ENCODE measurements at places on chromosomes 2 and 18. TPM values are rescaled to one million over a fixed set of nuclear protein-coding genes. Genes with fewer than 3 reads are reported as not detected.

- H3K4me3 ChIP-seq = no peak overlapping the region
- no peaks in the 10 kb centered on the region for H3K4me1 ChIP-seq
- DNase-seq = no peak
- H3K27ac ChIP-seq = no peak overlapping the region
- H3K27me3 ChIP-seq = no peaks in the 10 kb centered on the region
Observed at GRCh38 chr2:163407296-163407695, 328.5 kb downstream of the FIGN start.

- no peaks in the 10 kb centered on the region for H3K27me3 ChIP-seq
- H3K4me3 ChIP-seq = no peak overlapping the region
- H3K4me1 ChIP-seq = peaks cover 12% of the 10 kb centered on the region
- no peak overlapping the region for H3K27ac ChIP-seq
Observed at GRCh38 chr2:196970099-196970498, 43.6 kb upstream of the PGAP1 start.

- peaks cover 14% of the 10 kb centered on the region for H3K36me3 ChIP-seq
- no peak overlapping the region for H3K4me3 ChIP-seq
- no peak for DNase-seq
- no peak overlapping the region for H3K27ac ChIP-seq
- peaks cover 8% of the 10 kb centered on the region for H3K27me3 ChIP-seq
Observed at GRCh38 chr2:170550501-170550900, 164.6 kb upstream of the SP5 start.

DNA sequence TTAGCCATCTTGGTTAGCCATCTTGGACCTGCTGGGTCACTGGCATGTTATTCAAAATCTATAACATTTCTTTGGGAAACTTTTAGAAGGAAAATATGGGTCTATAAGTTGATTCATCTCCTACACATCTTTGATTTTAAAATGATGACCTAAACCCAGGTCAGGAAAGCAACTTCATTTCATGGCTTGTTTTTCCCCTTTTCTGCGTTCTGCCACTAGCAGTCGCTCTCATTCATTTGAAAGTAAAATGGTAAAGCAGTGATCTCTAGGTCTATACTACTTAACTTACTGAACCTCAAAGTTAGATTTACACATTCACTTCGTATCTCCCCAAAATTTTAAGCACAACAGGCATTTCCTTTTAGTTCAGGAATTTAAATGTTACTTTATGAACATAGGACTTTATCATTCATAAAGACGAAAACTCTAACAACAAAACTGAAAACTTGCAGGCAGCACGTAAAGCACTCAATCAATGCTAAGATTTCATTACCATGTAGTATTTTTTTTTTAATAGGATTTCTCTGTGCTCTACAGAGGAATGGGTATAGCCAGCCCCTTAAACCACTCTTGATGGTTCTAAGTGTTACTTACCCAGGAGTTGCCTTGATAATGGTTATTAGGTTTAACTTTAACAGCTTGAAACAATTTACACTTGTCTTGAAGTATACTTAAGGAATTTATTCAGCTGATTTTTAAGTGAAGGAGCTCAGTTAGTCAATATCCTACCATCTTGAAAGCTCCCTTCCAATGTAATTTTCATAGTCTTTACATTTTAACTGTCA is 62.5 kb downstream of the GORASP2 start:
- DNase-seq = no peak
- peak overlapping the region; percentile 52 for H3K27ac ChIP-seq
- no peaks in the 10 kb centered on the region for H3K27me3 ChIP-seq

DNA sequence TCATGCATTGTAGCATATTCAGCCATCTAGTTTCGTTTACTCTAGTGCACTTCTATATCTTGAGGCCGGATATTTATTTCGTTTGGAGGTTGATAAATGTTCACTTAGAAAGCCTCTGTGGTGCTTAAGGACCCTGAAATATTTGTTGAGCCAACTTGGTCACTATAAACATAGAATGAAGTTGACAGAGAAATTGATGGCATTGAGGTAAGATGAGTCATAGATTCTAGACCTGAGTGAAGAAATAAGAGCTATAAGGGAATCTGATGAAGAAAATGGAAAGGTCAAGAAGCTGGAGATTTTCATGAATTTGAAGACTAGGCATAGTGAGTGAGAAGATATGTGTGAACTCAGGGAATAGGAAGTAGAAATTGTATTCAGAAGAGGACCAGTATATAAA is 35.9 kb downstream of the EPC2 start:
- no peak overlapping the region for H3K4me3 ChIP-seq
- peaks cover 49% of the 10 kb centered on the region for H3K4me1 ChIP-seq
- H3K27ac ChIP-seq = peak overlapping the region; percentile 2
- no peak for DNase-seq
- H3K36me3 ChIP-seq = peaks cover 5% of the 10 kb centered on the region

DNA sequence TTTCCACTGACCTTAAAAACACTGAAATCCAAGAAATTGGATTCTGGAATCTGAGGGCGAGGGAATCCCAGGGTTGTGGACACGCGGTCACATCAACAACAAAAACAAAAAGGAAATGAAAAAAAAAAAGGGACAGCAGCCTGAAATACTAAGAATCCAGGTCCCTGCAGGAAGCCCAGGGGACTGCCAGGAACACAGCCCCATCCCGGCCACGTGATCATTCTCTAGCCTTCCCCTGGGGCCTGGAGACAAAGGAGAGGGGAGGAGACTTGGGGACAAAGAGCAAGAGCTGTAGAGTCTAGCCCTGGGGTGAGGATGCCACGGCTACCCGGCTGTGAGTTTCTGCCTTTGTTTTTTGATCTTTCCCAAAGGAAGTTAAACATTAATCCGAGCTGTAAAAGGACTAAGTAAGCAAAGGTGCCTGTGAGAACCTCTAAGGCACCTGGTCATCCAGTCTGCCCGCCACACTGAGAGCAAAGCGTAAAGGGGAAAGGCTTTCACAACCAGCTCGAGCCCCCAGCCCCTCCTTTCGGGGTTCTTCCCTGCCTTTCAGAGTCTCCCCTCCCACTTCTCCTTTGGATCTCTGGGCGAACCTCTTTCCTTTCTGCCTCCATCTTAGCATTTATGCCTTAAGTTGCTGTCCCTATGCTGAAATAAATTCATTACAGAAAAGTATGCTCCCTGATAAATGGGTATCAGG is 57.9 kb upstream of the MSH2 start:
- H3K36me3 ChIP-seq = no peaks in the 10 kb centered on the region
- peaks cover 17% of the 10 kb centered on the region for H3K4me1 ChIP-seq
- H3K27me3 ChIP-seq = peaks cover 27% of the 10 kb centered on the region
- DNase-seq = no peak
- H3K4me3 ChIP-seq = no peak overlapping the region

DNA sequence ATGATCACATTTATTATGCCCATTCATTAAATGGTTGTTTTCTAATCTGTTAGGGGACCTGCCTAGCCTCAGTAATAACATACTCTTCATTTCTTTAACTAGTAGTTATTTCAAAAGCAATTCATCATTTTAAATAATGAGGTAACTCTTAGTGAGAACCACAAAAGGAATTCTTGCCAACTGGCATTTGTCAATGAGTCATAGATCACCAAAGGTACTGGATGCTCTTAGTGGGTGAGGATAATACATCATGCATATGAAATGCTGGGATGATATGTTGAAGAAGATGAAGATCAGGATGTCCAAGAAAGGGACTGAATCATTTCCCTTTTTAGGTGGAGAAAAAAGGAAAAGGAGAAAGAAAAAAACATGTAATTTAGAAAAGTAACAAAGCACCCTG is 826.2 kb upstream of the DDX18 start:
- H3K4me3 ChIP-seq = no peak overlapping the region
- H3K36me3 ChIP-seq = peaks cover 1% of the 10 kb centered on the region
- no peaks in the 10 kb centered on the region for H3K27me3 ChIP-seq
- no peaks in the 10 kb centered on the region for H3K4me1 ChIP-seq
- DNase-seq = no peak

DNA sequence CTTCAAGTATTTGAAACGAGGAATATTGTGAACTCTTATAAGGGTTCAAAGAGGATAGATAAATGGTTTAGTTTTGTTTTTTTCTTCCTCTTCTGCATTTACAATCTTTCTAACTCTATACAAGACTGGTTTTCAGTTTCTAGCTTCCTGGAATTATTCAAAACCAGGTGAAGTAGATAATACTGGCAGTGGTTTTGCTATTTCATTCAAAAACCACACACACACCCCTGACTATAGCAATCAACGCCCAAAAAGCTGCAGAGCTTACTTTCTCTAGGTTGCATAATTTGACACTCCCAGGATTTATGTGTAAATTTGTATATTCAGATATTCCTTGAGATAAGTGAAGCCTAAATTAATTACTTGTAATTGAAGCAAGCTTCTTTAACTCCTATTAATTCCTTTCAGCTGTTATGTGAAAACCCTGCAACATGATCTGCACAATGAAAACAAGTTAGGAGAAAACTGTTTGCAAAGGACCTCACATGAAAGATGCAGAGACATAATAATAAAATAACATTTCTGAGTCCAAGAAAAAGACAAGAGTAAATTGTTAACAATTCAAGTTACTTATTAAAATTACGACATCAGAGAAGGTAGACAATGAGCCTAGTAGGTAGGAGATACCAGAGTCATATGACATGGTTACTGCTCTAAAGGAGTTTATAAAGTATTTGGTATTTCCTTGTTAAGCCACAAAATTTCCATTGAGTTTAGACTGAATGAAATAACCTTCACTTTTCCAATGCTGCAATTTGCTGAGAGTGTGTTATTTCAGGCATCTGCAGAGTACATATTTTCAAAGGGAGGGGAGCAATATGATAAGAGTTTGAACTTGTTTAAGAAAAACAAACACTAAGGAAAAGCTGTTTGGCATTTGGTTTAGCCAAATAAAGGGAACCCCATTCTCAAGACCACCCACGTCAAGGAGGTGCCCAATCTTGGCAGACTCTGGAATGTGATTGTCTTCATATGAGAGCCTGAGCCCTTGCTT is 1.6 kb upstream of the NFE2L2 start:
- peaks cover 50% of the 10 kb centered on the region for H3K4me1 ChIP-seq
- DNase-seq = no peak
- peaks cover 19% of the 10 kb centered on the region for H3K36me3 ChIP-seq

- no peaks in the 10 kb centered on the region for H3K27me3 ChIP-seq
- peaks cover 62% of the 10 kb centered on the region for H3K4me1 ChIP-seq
- peak overlapping the region; percentile 86 for H3K27ac ChIP-seq
Observed at GRCh38 chr2:197037863-197038398, 111.4 kb upstream of the PGAP1 start.

DNA sequence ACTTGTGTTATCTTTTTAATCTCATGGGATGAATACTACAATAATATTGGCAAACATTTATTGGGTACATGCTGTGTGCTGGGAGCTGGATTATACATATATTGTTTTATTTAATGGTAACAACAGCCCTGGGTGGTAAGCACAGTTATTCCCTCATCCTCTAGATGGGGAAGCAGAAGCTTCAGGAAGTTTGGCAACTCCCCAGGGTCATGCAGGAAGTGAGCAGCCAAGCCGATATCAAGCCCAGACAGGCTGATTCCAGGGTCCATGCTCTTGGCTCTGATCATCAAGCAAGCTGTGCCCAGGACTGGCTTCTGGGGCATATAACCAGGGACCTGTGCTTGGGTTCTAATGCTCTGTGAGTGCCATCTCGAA is 155.8 kb downstream of the ZNF516 start:
- no peak overlapping the region for H3K4me3 ChIP-seq
- no peak for DNase-seq
- no peaks in the 10 kb centered on the region for H3K36me3 ChIP-seq
- H3K27me3 ChIP-seq = peaks cover 9% of the 10 kb centered on the region
- H3K27ac ChIP-seq = no peak overlapping the region
- no peaks in the 10 kb centered on the region for H3K4me1 ChIP-seq

DNA sequence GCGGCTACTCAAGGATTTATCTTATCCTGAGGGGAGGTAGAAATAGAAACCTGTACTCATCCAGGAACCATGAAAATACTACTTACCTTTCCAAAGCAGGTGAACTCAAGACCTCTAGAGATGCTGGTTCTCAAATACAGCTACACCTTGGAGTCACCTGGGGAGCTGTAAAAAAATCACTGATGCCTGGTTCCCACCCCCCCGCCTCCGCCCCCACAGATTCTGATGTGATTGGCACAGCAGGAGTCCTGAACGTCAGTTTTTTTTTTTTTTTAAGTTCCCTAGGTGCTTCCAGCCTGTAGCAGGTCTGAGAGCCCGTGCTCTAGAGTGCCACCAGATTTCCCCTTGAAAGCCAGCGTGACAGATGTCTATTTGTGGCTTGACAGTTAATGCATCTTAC is 113.6 kb downstream of the MRO start:
- H3K4me1 ChIP-seq = no peaks in the 10 kb centered on the region
- no peak overlapping the region for H3K4me3 ChIP-seq
- H3K27me3 ChIP-seq = peaks cover 13% of the 10 kb centered on the region
- no peak overlapping the region for H3K27ac ChIP-seq

DNA sequence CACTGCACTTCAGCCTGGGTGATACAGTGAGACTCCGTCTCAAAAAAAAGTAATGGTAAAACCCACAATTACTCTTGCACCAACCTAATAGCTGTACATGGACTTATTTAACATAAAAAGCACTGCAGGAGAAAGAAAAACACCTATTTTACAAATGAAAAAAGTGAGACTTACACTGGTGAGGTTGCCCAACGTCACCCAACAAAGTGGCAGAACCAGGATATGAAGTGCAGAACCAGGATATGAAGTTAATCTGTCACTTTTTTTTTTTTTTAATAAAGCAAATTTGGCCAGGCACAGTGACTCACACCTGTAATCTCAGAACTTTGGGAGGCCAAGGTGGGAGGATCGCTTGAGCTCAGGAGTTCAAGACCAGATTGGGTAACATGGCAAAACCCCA is 13.5 kb upstream of the STK17B start:
- H3K27ac ChIP-seq = peak overlapping the region; percentile 96
- H3K4me1 ChIP-seq = peaks cover 91% of the 10 kb centered on the region
- no peak for DNase-seq
- no peak overlapping the region for H3K4me3 ChIP-seq

DNA sequence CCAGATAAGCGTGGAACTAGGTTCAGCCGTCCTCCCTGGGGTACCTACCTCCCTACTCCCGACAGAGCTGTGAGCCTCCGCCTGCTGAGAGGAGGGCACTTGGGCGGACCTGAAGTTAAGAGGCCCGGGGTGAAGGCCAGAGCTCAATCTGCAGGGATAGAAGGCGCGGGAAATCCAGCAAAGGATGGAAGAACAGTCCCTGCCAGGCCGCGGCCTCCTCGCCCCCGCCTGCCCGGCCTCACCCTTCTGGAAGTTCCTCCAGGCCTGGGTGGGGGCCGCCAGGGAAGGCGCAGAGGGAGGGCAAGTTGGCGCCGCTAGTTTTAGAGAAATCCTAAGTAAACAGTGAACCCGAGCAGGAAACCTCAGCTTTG is 13.0 kb downstream of the EN1 start:
- H3K36me3 ChIP-seq = no peaks in the 10 kb centered on the region
- H3K27me3 ChIP-seq = peaks cover 92% of the 10 kb centered on the region
- peaks cover 5% of the 10 kb centered on the region for H3K4me1 ChIP-seq
- no peak overlapping the region for H3K27ac ChIP-seq
- peak overlapping the region; percentile 49 for H3K4me3 ChIP-seq
- no peak for DNase-seq

- H3K36me3 ChIP-seq = peaks cover 2% of the 10 kb centered on the region
- H3K27ac ChIP-seq = no peak overlapping the region
- no peaks in the 10 kb centered on the region for H3K27me3 ChIP-seq
Observed at GRCh38 chr2:118089139-118089800, 999 bp downstream of the INSIG2 start.

GRCh38 chr2:238331916-238332315 is 11.6 kb downstream of the TRAF3IP1 start:
- no peak overlapping the region for H3K4me3 ChIP-seq
- H3K27ac ChIP-seq = no peak overlapping the region
- DNase-seq = no peak
- no peaks in the 10 kb centered on the region for H3K27me3 ChIP-seq

- DNase-seq = no peak
- no peaks in the 10 kb centered on the region for H3K27me3 ChIP-seq
- no peak overlapping the region for H3K4me3 ChIP-seq
- H3K27ac ChIP-seq = no peak overlapping the region
- H3K4me1 ChIP-seq = peaks cover 25% of the 10 kb centered on the region
Observed at GRCh38 chr2:222916229-222917197, 55.7 kb downstream of the ACSL3 start.

Gene RNU2-63P
- total RNA-seq = 11.0 TPM

Gene POMC
- total RNA-seq = 8.0 TPM
